GM23338 (cell line): ENCODE measurements at places on chromosomes 2 and 18.

GRCh38 chr18:8744038-8744437 lies 38.7 kb downstream of the MTCL1 start:
- no peak for DNase-seq

- peak; percentile 55 for DNase-seq
Observed at GRCh38 chr18:48548011-48548771, 9.4 kb downstream of the CTIF start.

- DNase-seq, result no peak
Observed at GRCh38 chr2:217054791-217055190, 194.9 kb upstream of the TNP1 start.

DNA sequence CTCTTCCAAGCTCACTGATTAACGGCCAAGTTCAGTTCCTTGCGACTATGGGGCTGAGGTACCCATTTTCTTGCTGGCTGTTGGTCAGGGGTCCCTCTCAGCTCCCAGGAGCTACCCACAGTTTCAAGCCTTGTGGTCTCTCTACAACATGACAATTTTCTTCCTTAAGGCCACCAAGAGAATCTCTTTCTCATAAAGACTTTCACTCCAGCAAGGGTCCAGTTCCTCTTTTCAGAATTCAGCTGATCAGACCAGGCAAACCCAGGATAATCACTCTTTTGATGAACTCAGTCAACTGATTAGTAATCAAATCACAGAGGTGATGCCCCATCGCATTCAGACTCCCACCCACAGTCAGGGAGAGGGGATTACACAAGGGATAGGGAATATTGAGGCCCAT lies 129.7 kb downstream of the IRS1 start:
- DNase-seq, result no peak

GRCh38 chr2:22521620-22522019 lies 863.4 kb upstream of the KLHL29 start:
- no peak for DNase-seq

- no peak for DNase-seq
Observed at GRCh38 chr2:110978756-110979470, 141.8 kb upstream of the BCL2L11 start.

- no peak for DNase-seq
Observed at GRCh38 chr2:190528521-190529001, 6.0 kb downstream of the NEMP2 start.

DNA sequence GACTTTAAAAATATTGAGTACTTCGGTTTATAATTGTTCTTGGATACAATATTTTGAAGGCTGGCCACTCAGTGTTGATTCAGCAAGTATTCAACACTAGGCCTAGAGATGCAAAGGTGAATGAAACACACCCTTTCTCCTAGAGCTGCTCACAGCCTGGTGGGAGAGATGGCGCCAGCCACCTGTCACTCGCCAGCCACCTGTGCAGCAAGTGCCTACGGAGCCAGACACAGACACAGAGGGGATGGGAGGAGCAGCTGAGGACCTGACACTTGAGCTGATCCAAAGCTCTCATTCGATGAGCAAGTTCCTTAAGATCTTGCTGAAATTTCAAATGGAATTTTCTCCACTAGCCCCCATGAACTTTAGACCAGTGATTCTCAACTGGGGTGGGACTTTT lies 151.1 kb upstream of the RIOK3 start:
- no peak for DNase-seq

- DNase-seq, result no peak
Observed at GRCh38 chr18:26504831-26505230, 43.5 kb downstream of the KCTD1 start.

GRCh38 chr18:36212301-36213171 lies 25.2 kb downstream of the MOCOS start:
- DNase-seq, result no peak

DNA sequence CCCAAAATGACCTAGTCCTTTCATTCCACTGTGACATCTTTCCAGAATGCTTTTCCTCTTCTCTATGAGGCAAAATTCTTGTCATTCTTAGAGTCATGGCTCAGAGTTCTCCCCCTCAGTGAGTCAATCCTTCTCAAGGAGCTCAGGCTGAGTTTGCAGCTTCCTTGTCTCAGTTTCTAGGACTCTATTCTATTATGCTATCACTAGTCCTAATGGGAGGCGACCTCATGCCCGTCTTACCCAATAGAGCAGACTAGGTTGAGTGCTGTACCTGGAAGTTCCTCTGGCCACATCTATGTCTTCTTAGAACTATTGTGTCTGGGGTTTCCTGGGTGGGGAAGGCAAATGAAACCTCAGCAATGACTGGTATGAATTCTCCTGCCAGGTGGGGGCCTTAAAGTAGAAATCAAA lies 51.5 kb downstream of the HAUS1 start:
- no peak for DNase-seq

DNA sequence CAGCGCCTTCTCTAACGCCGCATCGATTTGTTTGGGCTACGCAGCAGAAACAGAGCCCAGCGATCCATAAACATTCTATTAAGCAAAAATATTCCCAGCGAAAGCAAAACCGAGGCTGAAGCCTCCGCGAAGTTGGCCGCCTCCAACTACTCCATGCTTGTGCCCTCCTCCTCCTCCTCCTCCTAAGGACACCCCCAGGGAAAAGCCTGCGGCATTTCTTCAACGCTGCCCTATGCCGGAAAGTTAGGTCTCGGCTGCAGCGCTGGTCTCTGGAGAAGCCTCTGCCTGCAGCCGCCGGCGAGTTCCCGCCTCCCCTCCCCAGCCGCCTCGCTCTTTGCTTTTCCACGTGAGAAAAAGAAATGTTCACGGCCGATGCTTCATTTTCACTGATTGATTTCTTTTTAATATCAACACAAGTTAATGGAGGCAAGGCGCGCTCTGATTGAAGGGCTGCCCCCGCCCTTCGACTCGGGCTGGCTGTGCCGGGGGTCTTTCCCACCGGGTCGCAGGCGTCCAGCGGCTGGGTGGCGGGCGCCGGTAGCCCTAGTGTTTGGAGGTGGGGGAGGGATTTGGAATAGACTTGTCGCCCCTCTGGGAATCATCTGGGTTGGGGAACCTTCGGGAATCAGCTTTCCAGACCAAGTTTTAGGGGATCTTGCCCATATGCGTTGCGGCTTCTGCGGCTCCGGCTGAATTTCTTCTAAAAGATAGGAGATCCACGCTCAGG lies 3.9 kb downstream of the NRP2 start:
- peak; percentile 42 for DNase-seq

- DNase-seq, result no peak
Observed at GRCh38 chr2:107325981-107326786, 440.2 kb upstream of the ST6GAL2 start.

DNA sequence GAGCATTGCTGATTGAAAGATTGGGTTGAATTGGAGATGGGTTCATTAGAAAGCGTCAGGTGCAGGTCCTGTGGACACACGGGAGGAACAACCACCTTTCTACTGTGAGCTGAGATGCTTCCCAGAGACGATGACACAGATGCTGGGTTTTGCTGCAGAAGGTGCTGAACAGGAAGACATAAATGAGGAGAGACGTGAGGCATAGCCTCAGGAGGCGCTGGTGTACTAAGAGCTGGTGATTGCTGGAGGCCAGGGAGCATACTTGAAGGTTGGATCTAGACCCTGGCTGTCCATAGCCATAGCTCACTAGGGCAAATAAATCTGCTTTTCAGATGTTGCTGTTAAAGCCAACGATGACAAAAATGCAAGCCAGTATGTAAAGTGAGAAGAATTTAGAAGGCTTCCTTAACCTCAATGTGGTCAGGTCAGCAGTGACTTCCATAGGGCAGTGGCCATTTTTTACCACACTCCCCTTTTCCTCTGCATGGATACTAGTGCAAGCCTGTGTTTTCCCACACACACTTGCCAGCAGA lies 153.7 kb downstream of the SOX11 start:
- no peak for DNase-seq

DNA sequence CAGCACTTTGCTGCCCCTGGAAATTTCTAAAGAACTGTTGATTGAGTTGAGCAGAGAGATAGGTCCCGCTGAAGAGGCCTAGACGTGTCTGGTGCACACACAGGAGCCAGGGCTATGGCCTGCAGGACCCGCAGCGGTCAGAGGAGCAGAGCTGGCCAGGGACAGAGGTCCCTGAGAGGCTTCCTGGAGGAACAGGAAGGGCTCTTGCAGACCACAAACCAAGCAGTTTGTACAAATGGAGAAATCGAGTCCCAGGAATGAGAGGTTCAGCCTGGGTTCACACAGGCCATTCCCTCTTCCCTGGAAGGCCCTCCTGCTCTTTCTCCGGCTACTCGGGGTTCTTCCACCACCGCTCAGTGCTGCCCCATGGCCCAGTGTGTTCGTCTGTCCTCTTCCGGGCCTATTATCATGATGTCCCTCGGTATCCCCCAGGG lies 1.2 kb upstream of the BIN1 start:
- no peak for DNase-seq

DNA sequence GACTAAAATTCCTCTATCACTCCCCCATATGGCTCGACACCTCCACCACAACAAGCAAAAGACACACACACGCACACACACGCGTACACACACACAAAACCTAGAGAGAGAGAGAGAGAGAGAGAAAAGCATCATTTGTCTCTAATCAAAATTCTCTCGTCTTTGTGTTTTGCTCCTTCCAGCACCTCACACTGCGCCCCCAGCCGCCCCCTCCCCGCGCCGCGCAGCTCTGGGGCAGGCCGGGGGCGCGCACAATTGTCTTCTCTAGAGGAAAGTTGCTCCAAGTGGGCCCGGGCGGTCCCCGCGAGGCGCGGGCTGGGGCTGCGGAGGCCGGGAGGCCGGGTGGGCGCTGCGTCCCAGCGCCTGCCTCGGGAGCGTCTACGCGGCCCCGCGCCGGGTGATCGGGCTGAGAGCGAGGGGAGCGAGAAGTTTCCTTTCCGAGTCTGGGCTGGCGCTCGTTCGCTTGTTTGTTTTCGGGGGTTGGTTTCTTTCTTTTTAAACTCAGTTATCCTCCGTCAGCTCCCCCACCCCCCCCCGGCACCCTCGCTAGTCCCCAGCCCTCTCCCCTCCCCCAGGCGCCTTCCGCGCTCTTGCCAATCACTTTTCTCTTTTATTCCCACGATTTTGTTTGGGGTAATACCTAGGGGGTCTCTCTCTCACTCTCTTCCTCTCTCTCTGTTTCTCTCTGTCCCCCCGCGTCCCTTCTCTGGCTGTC lies 4.1 kb downstream of the ZEB2 start:
- DNase-seq, result peak; percentile 75

- peak; percentile 74 for DNase-seq
Observed at GRCh38 chr2:70620020-70620419, 66.4 kb upstream of the TGFA start.

GRCh38 chr2:177352441-177353186 lies 40.0 kb upstream of the AGPS start:
- no peak for DNase-seq

- no peak for DNase-seq
Observed at GRCh38 chr2:67446491-67446911, 49.4 kb downstream of the ETAA1 start.

- DNase-seq, result no peak
Observed at GRCh38 chr2:219279916-219280516, 850 bp downstream of the DNAJB2 start.

- DNase-seq, result no peak
Observed at GRCh38 chr2:217277646-217278398, 418.0 kb upstream of the TNP1 start.

GRCh38 chr2:46519265-46519664 lies 39.9 kb downstream of the TMEM247 start:
- DNase-seq, result no peak

- DNase-seq, result no peak
Observed at GRCh38 chr2:197124639-197125390, 185.8 kb downstream of the ANKRD44 start.

GRCh38 chr2:46651363-46652099 lies 172.2 kb downstream of the TMEM247 start:
- DNase-seq, result no peak

GRCh38 chr18:12606592-12607315 lies 51.2 kb downstream of the SPIRE1 start:
- DNase-seq, result no peak

DNA sequence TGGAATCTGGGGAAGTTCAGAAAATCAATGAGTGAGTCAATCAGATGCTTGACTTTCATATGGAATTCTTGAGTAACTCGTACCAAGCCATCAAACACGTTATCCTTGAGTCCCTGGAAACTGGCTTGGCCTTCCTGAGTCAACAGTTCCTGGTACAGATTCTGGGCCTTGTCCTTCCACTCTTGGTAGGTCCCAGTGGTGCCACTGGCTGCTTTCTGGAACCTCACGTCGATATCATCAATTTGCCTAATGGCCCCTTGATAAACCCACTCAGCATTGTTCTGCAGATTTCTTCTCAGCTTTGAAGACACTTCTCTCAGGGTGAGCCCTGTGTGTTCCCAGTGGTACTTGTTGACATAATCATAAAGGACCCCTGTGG lies 41.1 kb downstream of the APOB start:
- no peak for DNase-seq

GRCh38 chr18:44689736-44690135 lies 9.0 kb downstream of the SETBP1 start:
- no peak for DNase-seq

DNA sequence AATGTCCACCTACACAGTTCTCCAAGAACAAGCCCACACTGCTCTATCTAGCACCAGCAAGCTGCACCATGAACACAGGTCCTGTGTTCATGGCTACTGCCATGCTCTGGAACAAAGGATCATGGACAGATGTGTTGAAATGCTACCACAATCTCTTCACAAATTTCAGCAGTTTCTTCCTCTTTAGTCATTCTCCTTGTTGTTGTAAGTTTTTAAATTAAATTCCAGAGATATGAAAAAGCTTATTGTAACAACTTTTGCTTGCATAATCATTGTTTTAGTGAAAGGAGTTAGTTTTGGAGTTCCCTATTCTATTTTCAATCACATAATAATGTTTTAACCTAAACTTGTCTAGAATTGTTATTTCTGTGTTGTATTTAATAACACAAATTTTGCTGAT lies 17.2 kb upstream of the NAPG start:
- no peak for DNase-seq

DNA sequence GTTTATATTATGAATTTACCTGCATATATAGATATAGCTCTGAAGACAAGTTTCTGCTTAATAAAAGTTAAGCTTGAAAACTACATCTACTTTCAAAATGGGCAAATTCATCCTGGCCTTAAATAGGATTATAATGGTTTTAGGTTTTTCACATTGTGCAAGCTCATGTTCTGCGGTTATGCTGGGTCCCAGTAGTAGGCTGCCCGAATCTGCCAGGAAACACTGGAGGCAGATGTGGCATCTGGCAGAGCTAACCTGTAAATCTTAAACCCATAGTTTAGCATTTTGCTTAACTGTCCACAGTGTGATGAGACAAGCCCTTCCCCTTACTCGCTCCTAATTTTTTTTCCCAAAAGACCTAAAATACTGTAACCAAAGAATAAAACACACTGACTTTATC lies 234.2 kb downstream of the TCF4 start:
- DNase-seq, result no peak
